ENCODE measurements at places on chromosomes 2 and 18.

DNA sequence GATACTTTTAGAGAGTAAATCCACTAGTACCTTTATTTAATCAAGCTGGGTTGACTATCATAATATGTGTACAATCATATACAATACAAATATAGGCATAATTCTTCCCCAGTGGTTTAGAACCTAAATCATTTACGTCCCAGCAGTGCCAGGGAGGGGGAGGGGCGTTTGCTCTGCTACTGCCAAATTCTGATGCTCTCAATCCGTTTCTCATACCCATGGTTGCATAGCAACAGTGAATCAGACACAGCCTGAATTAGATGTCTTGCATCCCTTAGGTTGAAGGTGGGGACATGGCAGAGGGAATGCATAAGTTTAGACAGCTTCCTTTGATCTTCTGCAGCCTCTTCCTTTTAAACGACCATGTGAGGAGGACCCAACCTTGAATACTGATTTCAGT is 135.4 kb downstream of the ABCA12 start:
- no peak overlapping the region for H3K4me3 ChIP-seq
- no peaks in the 10 kb centered on the region for H3K4me1 ChIP-seq
- no peaks in the 10 kb centered on the region for H3K36me3 ChIP-seq
- no peak for DNase-seq

DNA sequence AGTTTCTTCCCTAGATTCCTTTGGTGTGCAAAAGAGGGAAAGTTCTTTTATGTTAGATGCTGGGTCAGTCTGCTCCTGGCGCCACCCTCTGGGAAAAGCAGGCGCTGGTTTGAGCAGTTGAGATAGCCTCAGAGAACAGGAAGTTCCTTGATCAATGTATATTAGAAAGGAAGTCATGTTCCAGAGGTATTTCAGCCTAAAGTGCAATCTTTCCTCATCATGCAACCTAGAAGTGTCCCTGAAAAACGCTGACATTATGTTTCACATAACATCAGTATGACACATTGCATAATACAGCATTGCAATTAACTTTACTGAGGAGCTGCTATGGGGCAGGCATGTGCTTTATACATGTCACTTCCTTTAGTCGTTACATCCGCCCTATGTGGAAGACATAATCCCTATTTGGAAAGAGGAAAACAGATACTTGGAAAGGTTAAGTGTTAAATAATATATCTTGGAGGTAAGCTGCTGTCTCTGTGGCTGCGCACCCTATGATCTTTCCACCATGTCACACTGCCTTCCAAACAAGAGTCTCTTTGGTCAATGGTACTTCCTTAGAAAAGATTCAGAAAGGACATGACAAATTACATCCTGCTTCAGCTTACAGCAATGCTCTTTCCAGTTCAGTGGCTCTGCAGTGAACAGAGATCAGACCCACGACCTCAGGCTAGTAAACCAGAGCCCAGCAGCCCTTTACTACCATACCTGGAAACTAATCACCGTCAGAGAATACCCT is 369.7 kb downstream of the RAD51AP2 start:
- no peaks in the 10 kb centered on the region for H3K27me3 ChIP-seq
- H3K4me1 ChIP-seq, result no peaks in the 10 kb centered on the region

DNA sequence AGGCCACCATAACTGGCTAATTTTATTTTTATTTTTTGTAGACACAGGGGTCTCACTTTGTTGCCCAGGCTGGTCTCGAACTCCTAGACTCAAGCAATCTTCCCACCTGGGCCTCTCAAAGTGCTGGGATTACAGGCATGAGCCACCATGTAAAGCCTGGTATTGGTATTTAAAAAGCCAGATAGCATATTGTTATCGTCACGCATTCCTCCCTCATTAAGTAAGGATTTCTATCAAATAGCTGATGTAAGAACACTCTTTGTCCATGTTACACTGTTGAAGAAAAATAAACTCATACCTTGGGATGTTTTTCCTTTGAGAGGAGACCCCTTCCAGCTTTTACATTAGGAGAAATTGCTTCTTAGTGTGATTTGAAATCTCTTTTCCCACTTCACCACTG is 39.2 kb upstream of the DARS1 start:
- H3K4me1 ChIP-seq, result peaks cover 14% of the 10 kb centered on the region
- H3K4me3 ChIP-seq, result no peak overlapping the region
- no peak overlapping the region for H3K27ac ChIP-seq

- no peaks in the 10 kb centered on the region for H3K36me3 ChIP-seq
- H3K27me3 ChIP-seq, result peaks cover 21% of the 10 kb centered on the region
- H3K4me1 ChIP-seq, result no peaks in the 10 kb centered on the region
- H3K27ac ChIP-seq, result no peak overlapping the region
- no peak overlapping the region for H3K4me3 ChIP-seq
Observed at GRCh38 chr2:69132960-69133590, 120.1 kb downstream of the ANTXR1 start.

GRCh38 chr2:71800106-71800809 is 346.9 kb downstream of the DYSF start:
- no peak for DNase-seq
- no peak overlapping the region for H3K27ac ChIP-seq
- H3K36me3 ChIP-seq, result no peaks in the 10 kb centered on the region
- no peaks in the 10 kb centered on the region for H3K4me1 ChIP-seq
- no peaks in the 10 kb centered on the region for H3K27me3 ChIP-seq

DNA sequence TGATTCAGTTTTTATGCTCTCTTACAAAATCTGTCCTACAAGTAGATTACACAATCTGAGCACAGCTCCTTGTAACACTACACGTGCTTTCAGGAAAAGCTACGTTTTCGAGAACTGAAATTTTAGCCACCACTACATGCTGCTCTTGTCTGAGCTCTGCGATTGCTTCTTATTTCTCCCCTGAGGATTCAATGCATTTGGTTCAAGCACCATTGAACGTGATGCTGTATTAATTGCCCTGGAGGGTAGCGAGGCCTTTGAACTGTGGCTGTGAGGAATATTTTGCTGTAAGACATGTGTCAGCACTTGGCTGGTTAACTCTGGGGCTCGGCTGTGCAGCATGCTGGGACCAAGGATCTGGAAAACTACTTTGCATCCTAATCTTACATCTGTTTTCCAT is 405.8 kb downstream of the EPHA4 start:
- H3K27me3 ChIP-seq, result no peaks in the 10 kb centered on the region
- H3K27ac ChIP-seq, result no peak overlapping the region
- no peaks in the 10 kb centered on the region for H3K36me3 ChIP-seq
- H3K4me1 ChIP-seq, result no peaks in the 10 kb centered on the region
- no peak overlapping the region for H3K4me3 ChIP-seq
- no peak for DNase-seq

DNA sequence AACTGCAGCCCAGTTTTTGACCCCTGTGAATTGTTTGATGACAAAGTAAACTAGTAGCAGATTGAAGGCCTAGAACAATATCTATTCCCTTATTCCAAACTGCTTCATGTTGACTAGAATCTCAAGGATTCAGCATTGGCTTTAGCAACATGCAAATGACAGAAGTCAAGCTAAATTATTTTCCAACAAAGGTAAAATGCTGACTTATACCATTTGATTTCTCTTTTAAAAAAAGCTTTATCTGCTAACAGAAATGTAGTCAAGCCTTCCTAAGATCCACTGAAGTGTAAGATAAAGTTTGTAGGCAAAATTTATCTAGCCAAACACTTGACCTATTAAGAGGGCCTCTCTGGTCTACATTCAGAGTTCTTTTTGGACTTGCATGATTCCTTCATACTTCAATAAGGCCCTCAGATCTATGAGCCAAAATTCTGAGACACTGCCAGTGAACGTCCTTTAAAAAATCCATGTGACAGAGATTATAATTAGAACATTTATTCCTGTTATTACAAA is 9.5 kb upstream of the CYBRD1 start:
- peaks cover 7% of the 10 kb centered on the region for H3K4me1 ChIP-seq
- no peak overlapping the region for H3K27ac ChIP-seq
- H3K36me3 ChIP-seq, result no peaks in the 10 kb centered on the region
- peaks cover 11% of the 10 kb centered on the region for H3K27me3 ChIP-seq

DNA sequence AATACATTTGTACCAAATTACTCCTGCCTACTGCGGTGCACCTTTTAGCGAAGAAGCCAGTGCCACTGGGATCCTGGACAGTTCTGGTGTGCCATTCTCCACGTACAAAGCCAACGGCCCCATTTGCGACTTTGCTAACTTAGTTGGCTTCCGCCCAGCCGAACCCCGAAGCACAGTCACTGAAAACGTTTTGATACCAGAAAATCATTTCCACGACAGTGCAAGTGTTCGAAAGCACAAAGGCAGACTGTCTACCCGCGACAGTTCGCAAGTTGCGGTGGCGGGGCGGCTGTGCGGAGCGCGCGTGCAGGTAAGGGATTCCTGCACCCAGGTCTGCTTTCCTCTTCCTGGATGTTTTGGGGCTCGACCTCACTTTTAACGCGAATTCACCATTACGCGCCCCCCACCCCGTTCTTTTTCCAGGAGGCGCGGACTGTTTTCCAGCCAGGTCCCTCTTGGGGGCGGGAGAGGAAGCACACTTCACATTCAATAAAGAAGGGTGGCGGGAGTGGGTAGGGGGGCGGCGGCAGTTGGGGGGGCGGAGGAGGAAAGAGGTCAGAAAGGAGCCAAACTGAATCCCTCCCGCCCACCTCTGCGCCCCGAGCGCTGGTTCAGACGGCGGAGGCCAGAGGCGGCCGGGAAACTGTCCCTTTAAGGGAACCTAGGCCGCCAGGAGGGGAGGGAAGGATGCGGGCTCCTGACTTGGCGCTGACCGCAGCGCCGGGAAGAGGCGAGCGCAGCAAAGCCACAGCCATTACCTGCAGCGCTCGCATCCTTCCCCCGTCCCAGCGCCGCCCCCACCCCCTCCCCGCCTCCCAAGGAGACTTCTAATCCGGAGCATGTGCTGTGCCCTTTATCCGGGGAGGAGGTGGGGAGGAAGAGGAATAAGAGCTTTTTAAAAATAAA is 107.4 kb upstream of the KCTD1 start:
- H3K4me3 ChIP-seq, result peak overlapping the region; percentile 37
- no peaks in the 10 kb centered on the region for H3K36me3 ChIP-seq
- H3K27me3 ChIP-seq, result peaks cover 73% of the 10 kb centered on the region
- no peak for DNase-seq
- peaks cover 13% of the 10 kb centered on the region for H3K4me1 ChIP-seq

GRCh38 chr2:102155703-102156515 is 13.4 kb downstream of the IL1R1 start:
- no peaks in the 10 kb centered on the region for H3K4me1 ChIP-seq
- no peaks in the 10 kb centered on the region for H3K36me3 ChIP-seq
- no peak overlapping the region for H3K4me3 ChIP-seq
- peaks cover 3% of the 10 kb centered on the region for H3K27me3 ChIP-seq
- no peak for DNase-seq

DNA sequence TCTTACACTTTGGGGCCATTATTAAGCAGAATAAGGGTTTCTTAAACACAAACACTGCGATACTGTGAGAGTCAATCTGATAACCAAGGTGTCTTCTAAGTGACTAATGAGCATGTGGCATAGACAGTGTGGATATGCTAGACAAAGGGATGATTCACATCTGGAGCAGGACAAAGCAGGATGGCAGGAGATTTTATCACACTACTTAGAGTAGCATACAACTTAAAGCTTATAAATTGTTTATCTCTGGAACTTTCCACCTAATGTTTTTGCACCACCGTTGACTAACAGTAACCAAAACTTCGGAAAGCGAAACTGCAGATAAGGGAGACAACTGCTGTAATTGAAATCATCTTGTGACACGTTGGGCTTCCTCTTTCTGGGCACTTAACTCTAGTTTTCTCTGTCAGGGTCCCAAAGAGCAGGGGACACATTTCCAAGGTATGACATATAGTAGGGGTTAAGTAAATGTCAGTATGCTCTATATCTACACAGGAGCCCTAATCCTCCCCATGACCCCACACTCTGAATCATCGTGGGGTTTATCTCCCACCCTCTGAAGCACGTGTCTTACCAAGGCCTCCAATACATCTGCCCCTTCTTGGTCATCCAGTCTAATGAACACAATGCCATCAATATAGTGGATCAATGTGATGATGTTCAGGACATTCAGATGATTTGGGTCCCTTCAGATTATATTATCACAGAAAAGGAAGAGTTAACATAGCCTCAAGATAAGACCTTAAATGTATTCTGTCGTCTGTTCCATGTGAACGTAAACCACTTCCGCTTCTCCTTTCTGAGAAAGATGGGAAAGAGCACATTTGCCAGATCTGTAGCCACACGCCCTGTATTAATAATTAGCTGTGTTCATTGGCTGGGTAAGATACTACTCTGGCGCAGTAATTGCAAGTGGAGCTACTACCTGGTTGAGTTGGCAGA is 78.7 kb downstream of the FTCDNL1 start:
- no peaks in the 10 kb centered on the region for H3K36me3 ChIP-seq
- H3K27me3 ChIP-seq, result peaks cover 4% of the 10 kb centered on the region
- DNase-seq, result no peak

GRCh38 chr2:241776336-241777169 is at the start of gene GAL3ST2:
GAL3ST2 (plus strand) TSS chr2:241776822; CDS start chr2:241776956, 134 bp downstream.
- H3K4me3 ChIP-seq, result no peak within 1 kb of the TSS
- H3K27me3 ChIP-seq, result no peaks in the 10 kb centered on the region
- H3K4me1 ChIP-seq, result peaks cover 5% of the 10 kb centered on the region
- no peak within 1 kb of the TSS for H3K27ac ChIP-seq
- no peak for DNase-seq

DNA sequence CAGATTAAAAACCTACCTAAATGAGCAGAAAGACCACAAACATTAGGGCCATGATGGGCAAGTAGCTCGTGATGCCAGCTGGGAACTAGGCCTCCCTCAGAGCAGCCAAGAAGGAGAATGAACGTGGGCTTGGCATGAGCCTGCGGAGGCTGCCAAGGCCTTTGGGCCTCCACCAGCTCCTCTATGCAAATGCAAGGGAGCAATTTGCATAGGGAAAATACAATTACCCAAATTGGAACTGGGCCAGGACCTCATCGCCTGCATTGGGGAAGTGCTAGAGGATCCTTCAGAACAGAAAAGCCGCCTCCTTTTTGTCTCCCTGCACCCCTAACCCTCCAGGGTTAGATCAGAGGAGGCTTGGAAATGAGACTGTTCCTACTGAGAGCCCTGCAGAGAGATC is 326.4 kb downstream of the SMAD2 start:
- no peaks in the 10 kb centered on the region for H3K36me3 ChIP-seq
- H3K27ac ChIP-seq, result no peak overlapping the region
- no peaks in the 10 kb centered on the region for H3K27me3 ChIP-seq
- DNase-seq, result no peak
- H3K4me1 ChIP-seq, result no peaks in the 10 kb centered on the region

GRCh38 chr2:227308784-227309183 is 16.3 kb upstream of the MFF start:
- H3K27me3 ChIP-seq, result peaks cover 3% of the 10 kb centered on the region
- H3K4me1 ChIP-seq, result no peaks in the 10 kb centered on the region
- H3K4me3 ChIP-seq, result no peak overlapping the region
- no peak for DNase-seq
- H3K36me3 ChIP-seq, result no peaks in the 10 kb centered on the region

- H3K27ac ChIP-seq, result no peak overlapping the region
- no peak for DNase-seq
- H3K4me1 ChIP-seq, result no peaks in the 10 kb centered on the region
Observed at GRCh38 chr2:107607054-107607453, 219.6 kb upstream of the RGPD4 start.

- H3K27me3 ChIP-seq, result no peaks in the 10 kb centered on the region
- DNase-seq, result no peak
- no peak overlapping the region for H3K27ac ChIP-seq
- H3K4me3 ChIP-seq, result no peak overlapping the region
Observed at GRCh38 chr2:136905779-136906178, 140.4 kb downstream of the THSD7B start.

Data from activated T-helper 2 cell treated with anti-CD3 and anti-CD28 coated beads, Interferon-gamma antibody, Interleukin-2, Interleukin-4, amounts not matched to agents 10 μg/mL and 5 μg/mL and 100 μg/mL, durations not matched to agents 14 hours and 24 hours and 36 hours (primary cell).